ENCODE measurements at places on chromosomes 3 and 15.

DNA sequence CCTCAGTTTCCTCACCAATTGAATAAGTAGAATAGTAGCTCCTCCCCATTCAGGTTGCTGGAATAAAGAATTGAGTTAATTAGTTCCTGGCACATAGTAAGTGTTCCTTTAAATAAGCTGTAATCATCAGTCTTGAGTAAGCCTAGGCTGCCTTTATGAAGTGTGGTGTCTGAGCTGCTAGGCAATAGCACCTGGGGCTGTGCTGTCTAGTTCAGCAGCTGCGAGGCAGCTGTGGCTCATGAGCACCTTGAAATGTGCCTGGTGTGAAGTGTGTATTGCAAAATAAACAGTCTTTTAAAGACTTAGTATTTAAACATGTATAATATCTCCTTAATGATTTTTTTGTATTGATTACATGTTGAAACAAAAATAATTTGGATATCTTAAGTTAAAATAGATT, 77.6 kb downstream of the TOP2B start:
- no peak for DNase-seq

GRCh38 chr15:68278595-68279405, 1.3 kb downstream of the FEM1B start:
- no peak for DNase-seq

- no peak for DNase-seq
These were observed 82.8 kb upstream of the HES1 start for GRCh38 chr3:194053136-194053535.

DNA sequence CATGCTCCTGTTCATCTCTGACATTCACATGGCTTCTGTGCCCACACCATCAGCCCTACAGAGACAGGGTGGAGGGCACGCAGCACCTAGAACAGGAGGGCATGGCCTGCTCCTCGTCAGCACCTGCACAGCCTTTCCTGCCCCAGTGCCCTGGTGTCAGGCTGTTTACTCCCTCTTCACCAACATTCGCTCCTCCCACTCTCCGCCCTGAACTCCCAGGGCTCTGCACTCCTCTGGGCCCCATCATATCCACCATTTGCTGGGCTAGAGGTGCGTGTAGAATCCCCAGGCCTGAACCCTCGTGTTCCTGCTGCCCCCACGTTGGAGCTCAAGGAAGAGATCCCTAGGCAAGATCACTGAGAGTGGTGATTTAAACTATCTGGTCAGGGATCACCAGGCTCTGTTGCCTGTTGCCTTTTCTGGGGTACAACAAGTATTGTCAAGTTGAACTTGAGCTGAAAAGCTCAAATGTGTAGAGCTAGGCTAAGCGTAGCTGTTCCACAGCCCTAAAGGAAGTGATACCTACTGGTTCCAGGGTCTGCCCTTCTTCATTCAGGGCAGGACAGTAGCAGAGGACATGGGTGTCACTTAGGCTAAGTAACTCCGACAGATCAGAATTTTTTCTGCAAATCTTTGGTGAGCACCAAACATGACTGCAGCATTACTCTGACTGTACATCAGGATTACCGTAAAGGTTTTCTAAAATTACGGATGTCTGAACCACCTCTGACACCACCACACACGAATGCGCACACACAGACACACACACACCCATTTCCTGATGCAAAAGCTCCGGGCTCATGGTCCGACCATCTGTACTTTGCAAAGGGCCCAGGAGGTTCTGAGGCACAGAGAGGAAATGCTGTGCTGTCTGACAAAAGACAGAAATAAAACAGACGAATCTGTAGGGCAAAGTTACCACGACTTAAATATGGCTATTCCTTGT, 43.7 kb upstream of the GNB5 start:
- no peak for DNase-seq

DNA sequence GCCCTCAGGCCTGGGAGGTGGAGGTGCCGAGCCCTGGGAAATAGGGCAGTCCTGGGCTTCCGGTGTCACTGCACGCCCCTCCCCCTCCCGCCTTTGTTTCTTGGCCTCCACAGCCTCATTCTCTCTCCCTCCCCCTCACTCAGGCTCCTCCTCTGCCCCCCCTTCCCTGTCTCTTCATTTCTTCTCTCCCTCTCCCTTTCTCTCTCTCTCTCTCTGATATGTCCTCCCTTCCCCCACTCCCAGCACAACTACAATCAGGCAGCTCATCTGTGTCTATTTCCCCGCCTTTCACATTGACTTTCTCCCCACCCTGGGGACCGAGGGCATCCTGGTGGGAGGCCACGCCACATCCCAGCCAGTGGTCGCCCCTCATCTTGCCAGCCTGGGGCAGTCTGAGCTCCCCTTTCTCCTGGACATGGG, 40.2 kb downstream of the IDH2 start:
- DNase-seq = no peak

GRCh38 chr3:100650651-100651619, 41.5 kb downstream of the ADGRG7 start:
- DNase-seq = peak; percentile 30

GRCh38 chr15:42367041-42367440, 7.7 kb downstream of the CAPN3 start:
- no peak for DNase-seq

- DNase-seq = no peak
These were observed 762.2 kb upstream of the ALCAM start for GRCh38 chr3:104604326-104605010.

Data from GDM1 (cell line).